NCI-H774 (cell line): ENCODE measurements at places on chromosomes 2 and 18.

GRCh38 chr2:74772046-74772445 lies 61.9 kb upstream of the HK2 start:
- no peak for DNase-seq

- no peak for DNase-seq
These were observed 276.0 kb downstream of the LRRTM1 start for GRCh38 chr2:80028584-80028983.

DNA sequence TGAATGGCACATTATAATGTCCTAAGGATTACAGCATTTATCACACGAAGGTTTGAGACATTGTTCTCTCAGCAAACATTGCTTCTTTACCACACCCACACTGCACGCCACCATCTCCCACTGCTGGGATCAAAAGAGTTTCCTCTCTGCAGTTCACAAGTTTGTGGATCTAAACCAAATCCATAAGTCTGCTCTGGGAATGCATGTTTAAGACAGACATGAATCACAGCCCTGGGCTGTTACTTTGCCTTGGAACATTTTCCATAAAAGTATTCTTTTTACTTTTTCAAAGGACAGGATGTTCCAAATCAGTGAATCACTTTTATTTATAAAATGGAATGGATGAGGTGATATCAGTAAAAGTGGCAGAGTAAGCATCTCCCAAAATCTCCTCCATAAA lies 36.1 kb downstream of the STPG4 start:
- no peak for DNase-seq

DNA sequence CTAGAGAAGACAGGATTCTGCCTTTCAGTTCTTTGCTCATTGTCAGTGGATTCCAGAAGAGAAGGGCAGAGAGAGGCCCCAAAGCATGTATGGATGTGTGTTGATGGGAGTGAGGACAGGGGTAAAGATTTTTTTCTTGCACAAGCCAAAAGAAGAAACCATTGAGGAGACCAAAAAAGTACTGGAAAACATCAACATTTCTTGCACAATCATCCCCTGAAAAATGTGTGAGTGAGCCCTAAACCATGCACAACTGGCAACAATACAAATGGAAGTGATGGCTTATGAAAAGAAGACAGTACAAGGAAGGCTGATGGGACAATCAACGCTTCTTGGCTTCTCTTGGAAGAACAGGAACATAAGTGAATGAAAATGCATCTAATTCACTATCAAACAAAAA lies 5.6 kb upstream of the SMAD7 start:
- no peak for DNase-seq

- DNase-seq: no peak
These were observed 113.8 kb downstream of the SH3RF3 start for GRCh38 chr2:109242654-109243331.

DNA sequence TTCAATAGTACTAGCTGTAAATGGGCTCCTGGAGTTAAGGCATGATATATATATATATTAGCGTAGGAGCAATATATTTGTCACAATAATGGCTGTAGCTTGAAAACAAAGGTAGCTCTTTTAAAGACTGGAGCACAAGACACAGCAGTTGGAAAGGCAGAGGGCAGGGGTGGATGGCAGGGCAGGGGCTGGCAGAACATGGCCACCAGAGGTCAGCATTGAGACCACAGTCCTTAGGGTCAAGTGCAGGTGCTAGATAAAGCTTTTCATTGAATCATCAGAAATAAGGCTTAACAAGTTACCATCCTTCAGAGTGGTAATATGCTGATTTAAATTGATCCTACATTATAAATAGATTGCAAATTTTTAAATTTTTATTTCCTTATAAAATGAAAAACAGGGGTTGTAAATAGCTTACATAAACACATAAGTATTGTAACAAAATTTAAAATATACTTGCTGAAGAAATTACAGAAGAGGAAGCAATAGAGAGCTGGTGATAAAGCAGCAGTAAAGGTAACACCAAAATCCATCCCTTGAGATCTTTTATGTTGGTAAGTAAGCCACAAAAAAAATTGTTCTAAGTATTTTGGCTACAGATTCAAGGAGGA lies 161.2 kb upstream of the PIEZO2 start:
- no peak for DNase-seq

DNA sequence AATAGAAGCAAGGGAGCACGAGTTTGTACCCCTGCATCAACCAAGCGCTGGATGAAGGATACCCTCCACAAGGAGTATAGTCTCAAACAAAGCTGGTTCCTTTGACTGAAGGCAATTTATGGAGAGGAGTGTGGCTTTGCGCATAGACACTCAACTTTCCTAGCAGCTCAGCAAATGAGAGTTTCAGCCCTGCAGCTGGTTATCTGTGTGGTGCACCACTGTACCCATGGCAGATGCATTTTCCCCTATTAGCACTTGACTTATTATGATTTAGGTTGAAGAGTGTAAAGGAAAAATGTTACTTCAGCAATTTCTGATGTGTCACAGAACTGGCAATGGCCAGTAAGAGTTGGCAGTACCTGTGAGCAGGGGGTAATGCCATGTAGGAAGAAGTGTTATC lies 440.1 kb upstream of the LINC00305 start:
- no peak for DNase-seq

DNA sequence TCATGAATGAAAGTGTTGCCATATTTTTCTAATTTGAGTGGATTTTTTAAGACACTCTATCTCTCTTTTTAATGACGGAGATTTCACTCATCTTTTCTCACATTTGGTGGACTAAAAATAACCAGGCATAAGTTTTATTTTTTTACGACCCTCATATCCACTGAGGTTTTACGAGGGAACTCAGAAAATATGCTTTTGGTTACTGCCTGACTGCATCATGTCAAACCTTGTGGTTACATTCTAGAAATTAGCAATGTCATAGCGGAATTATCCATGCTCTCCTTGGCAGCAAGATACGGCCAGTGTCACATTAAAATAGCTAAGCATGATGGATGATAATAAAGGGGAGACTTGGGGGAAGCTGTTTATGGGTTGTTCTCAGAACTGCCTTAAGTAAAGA lies 428.6 kb upstream of the FSHR start:
- DNase-seq: no peak

- DNase-seq: no peak
These were observed 258.0 kb downstream of the ZEB2 start for GRCh38 chr2:144261966-144262365.

DNA sequence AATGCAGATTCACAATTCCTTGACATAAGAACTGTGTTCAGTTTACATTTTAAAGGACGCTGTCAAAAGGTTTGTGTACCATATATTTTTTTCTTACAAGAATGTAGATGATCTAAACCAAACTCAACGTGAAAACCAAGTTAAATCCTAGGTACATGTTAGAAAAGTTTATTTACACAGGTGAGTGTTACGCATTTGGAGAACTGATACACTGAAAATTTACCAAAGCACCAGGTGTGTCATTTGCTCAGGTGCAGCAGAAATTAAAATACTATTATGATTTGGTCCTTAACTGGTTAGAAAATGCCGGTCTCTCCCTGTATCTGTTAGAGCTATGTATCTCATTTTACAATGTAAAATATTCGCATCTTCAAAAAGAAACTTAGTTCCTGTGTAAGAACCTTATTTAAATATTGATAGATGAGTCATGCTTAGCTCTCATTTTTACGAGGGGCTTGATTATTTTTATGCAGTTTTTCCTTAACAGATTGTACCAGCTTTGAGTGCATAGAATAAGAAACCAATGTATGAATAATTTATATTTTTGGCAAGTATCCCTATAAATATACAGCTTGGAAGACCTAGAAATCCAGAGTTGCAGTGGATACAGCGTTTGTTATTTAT lies 25.1 kb downstream of the MFF start:
- DNase-seq: no peak

DNA sequence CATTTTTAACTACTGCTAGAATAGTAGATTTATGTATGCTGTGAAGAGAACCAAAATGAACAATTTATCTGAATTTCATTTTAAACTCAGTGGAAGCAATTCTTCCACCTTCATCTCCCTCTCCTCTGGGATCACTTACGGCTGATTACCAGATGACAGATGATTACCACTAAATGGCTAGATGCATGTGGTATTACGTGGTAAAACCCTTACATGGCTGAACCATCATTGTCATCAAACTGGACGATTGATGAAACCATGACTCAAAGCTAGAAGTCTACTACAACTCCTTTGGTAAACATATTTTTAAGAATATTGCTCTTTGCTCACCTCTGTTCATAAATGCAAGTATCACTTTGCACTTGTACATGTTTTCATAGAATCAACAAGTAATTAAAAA lies 48.5 kb upstream of the DOCK10 start:
- DNase-seq: no peak

- no peak for DNase-seq
These were observed 33.4 kb downstream of the XRCC5 start for GRCh38 chr2:216142540-216142939.

GRCh38 chr2:104033399-104033798 lies 820.5 kb upstream of the POU3F3 start:
- peak; percentile 46 for DNase-seq

GRCh38 chr2:121475811-121476571 lies 54.7 kb upstream of the RNU4ATAC start:
- DNase-seq: no peak

- DNase-seq: no peak
These were observed 86.6 kb upstream of the CAVIN2 start for GRCh38 chr2:191933307-191934105.

DNA sequence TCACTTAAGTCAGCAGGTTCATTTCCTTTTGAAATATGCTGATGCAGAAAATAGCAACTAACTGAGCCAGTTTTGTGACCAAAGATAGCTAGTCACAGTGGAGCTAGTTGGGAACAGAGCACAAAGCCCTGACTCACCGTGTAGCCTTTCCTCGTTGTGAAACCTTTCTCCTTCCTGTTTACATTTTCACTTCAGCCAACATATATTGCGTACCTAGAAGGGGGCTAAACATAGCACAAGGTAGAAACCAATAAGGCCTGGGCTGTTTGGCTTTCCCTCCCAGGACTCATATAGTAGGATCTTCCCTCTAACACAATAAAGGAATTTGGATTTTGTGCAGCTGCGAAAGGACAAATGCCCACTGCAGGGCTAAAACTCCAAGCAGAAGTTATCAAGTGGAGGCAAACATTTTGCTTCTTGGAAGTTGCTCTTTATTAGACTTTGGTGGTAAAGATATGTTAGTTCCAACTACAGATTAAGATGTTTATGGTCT lies 24.5 kb upstream of the LPIN2 start:
- DNase-seq: peak; percentile 35

GRCh38 chr18:46002934-46003333 lies 35.8 kb upstream of the EPG5 start:
- no peak for DNase-seq

- no peak for DNase-seq
These were observed 54.8 kb downstream of the NFATC1 start for GRCh38 chr18:79450289-79451080.

DNA sequence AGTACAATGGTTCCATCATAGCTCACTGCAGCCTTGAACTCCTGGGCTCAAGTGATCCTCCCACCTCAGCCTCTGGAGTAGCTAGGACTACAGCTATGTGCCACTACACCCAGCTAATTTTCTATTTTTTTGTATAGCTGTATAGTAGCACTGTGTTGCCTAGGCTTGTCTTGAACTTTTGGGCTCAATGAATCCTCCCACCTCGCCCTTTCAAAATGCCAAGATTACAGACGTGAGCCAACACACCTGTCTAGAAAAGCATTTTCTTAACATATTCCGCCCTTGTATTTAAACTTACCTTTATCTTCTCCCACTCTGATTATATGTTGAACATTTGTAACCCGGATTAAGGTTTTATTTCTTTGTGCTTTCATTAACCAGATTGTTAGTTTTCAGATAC lies 750.7 kb upstream of the GCFC2 start:
- no peak for DNase-seq

GRCh38 chr18:49862656-49863385 lies 49.5 kb upstream of the ACAA2 start:
- no peak for DNase-seq

DNA sequence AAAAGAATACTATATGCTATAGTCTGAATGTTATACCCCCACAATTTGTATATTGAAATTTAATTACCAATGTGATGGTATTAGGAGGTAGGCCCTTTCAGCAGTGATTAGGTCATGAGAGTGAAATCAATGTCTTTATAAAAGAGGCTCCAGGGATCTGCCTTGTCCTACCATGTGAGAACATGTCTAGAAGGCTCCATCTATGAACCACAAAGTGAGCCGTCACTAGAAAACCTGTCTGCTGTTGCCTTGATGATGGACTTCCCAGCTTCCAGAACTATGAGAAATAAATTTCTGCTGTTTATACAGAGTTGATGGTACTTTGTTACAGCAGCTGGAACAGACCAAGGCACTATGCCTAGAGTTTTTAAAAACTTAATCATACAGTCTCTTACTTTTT lies 46.3 kb upstream of the FAM124B start:
- DNase-seq: no peak

DNA sequence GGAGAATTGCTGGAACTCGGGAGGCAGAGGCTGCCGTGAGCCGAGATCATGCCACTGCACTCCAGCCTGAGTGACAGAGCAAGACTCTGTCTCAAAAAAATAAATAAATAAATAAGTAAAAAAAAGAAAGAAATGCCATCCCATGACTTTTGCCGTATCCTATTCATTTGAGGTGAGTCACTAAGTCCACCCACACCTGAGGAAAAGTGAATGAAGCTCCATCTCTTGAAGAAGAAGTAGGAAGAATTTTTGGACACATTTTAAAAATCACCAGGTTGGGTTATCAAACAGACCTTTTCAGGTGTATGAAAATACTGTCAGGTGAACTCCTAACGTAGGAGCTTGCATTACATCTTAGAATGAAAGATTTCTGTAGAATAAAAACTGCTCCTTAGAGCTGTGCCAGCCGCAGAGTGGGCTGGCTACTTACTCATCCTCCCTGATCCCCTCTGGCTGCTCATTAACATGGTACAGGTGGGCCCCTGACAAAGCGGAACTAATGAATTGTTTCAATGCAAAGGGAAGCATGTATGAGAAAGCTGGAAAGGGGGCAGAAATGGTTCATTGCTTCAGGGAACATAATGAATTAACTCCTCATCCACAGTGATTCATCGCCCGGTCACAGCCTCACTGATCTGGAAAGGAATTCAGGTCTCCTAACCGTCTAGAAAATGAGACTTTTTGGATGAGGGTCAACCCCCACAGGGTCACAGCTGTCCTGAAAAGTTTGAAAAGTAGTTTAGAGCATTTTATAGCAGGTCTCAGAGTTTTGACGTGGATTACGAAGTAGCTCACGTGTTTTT lies 191.4 kb downstream of the SPP2 start:
- no peak for DNase-seq

GRCh38 chr2:48461721-48462120 lies 68.2 kb upstream of the STON1 start:
- DNase-seq: no peak

DNA sequence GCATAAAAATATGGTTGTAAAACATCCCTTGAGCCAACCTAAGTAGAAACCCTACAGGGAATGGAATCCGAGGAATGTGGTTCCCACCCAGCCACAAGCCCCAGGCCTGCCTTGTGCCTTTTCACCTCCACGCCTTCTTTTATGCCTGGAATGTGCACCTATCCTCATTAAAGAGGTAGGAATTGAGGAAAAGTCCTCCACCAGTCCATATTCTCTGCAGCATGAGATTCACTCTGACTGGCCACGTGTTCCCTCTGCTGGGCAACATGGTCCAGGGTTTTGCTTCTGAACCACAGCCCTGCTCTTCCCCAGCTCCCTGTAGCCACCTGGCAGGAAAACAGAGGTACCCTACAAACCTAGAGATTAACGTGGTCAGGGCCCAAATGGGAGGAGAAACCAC lies 787.9 kb upstream of the RAB6C start:
- no peak for DNase-seq

- no peak for DNase-seq
These were observed 208.0 kb downstream of the TWIST2 start for GRCh38 chr2:239055756-239056493.
